ENCODE measurements at places on chromosomes 6 and 20. TPM values are rescaled to one million over a fixed set of nuclear protein-coding genes. Genes with fewer than 3 reads are reported as not detected.

BPIFB1 gene
- total RNA-seq: not detected

IPCEF1 gene
- 0.09 TPM for total RNA-seq

KCNQ5 gene
- total RNA-seq: not detected

MCUR1 gene
- 5.3 TPM for total RNA-seq

ARMC12 gene
- total RNA-seq: 0.19 TPM

MUCL3 gene
- total RNA-seq: not detected

AIF1 gene
- not detected for total RNA-seq

IL20RA gene
- not detected for total RNA-seq

CNPY3 gene
- total RNA-seq: 20.7 TPM

ALDH8A1 gene
- total RNA-seq: 0.38 TPM
